ENCODE measurements at places on chromosomes 11 and 22.
A peak's percentile ranks its signal among the peaks of the same experiment; 100 is the strongest.

DNA sequence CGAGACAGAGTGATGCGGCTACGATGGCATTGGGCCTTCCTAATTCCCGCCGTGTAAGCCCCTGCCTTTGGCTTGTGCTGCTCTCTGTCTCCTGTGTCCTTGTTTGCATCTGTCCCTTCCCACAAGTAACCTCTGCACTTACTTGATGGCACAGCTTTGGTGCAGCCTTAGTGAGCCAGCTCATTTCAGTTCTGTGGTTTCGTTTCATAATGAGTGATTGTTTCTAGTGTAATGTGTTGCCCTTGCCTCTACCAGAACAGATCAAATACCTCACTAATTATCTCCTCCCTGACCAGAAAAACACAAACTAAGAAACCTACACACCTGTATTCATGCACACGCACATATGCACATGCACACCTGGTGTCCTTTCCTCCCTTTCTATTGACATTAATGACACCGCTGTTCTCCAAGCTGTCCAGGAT is 58.8 kb downstream of the GRK3 start:
- DNase-seq: no peak

GRCh38 chr22:17190702-17191101 is 28.5 kb downstream of the ADA2 start:
- DNase-seq: no peak

DNA sequence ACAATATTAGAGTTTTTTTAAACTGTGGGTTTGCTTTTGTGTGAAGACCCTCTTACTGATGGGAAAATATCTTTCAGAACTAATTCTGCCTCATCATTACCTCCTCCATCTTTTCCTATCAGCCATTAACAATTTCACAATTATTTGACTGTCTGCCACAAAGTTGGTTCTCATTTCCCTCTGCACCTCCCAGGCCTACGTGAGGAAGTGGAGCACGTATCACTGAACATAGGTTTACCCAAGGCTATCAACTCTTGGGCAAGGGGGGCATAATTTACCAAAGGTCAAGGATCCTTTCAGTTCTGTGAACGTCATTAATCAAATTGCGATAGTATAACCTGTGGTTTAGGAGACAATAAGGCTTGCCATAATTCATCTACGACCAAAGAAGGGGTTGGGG is 60.0 kb downstream of the LIF start:
- DNase-seq: no peak

DNA sequence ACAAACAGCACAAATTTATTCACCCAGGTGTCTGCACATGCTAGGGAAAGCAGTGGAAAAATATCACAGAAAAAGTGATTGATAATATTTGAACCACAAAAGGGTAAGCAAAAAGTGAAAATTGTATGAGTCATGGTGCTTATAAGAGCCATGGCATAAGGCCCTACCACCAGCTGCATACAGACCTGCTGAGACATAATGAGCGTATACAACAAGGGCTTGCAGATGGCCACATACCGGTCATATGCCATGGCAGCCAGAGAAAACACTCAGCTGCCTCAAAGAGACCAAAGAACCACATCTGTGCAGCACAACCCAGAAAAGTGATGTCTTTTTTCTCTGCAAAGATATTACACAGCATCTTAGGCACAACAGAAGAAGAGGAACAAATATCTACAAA is 71.4 kb upstream of the OR9G4 start:
- no peak for DNase-seq

- no peak for DNase-seq
Measured at GRCh38 chr11:46386005-46386578, 4.6 kb downstream of the MDK start.

- DNase-seq: peak; percentile 20
Measured at GRCh38 chr11:63020671-63021291, 5.1 kb upstream of the SLC22A8 start.

GRCh38 chr11:116696381-116696941 is 76.3 kb downstream of the BUD13 start:
- DNase-seq: no peak

Measured in mucosa of descending colon (tissue), 3 donors.